Stimulated activated CD8-positive, alpha-beta memory T cell treated with anti-CD3 and anti-CD28 coated beads, Interleukin-4, amount 100 ng/mL, for 1 hour (primary cell): ENCODE measurements at places on chromosomes 4 and X.

- DNase-seq: no peak
These were observed 40.5 kb downstream of the MED14 start for GRCh38 chrX:40694802-40695201.

DNA sequence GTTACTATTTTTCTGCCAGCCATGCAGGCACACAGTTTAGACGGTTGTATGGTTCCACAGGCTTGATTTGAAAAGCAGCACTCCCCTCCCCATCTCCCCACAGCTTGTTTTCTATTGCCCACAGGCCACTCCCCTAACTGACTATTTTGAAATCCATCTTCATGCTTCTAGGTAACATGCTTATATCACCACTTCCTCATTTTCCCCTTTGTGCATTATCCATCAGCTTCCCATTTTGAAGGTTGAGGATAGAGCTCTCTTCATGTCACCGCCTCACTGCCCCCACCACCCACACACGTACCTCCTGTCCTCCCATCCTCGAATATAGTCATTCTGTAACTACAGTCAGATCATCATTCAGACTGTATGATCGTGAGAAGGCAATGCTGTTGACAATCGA lies 224.7 kb downstream of the MID1 start:
- no peak for DNase-seq

GRCh38 chr4:102449751-102450352 lies 51.3 kb upstream of the NFKB1 start:
- peak; percentile 14 for DNase-seq

GRCh38 chr4:114728426-114728825 lies 129.8 kb downstream of the UGT8 start:
- DNase-seq: no peak

- no peak for DNase-seq
These were observed 16.5 kb downstream of the MCF2 start for GRCh38 chrX:139691493-139691842.

GRCh38 chr4:1247864-1248244 lies 1.1 kb downstream of the CTBP1 start:
- DNase-seq: no peak

- no peak for DNase-seq
These were observed 610.6 kb upstream of the DIPK2B start for GRCh38 chrX:45811326-45811725.

DNA sequence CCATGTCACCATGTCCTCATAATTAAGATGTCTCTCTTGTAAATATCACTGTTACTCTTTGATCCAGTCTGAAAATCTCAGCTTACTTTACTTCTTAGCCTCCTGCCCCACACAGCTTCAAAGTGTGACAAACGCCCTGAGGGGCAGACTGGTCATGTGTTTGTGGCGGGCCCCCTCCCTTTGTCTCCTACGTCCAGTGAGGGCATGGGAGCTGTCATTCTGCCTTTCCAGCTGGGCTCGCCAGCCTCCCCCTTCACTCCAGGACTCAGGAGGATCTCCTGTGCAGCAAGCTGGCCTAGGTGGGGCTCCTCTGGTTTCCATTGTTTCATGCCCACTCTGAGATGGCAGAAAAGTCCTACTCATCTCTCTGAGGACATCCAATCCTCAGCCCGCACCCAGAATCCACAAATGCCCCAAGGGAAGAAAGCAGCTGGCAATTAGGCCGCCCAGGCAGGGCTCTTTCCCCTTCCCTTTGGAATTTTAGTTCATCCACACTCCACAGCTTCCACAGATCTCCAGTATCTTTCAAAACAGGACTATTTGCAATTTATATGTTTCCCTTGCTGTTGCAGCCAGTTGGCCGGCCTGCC lies 86.4 kb upstream of the C4orf50 start:
- DNase-seq: no peak

GRCh38 chr4:53511014-53511413 lies 80.3 kb downstream of the LNX1 start:
- DNase-seq: no peak

GRCh38 chr4:75643651-75644050 lies 13.3 kb upstream of the CDKL2 start:
- no peak for DNase-seq

- DNase-seq: no peak
These were observed 235.6 kb upstream of the JADE1 start for GRCh38 chr4:128573781-128574508.

- no peak for DNase-seq
These were observed 339.7 kb downstream of the DMD start for GRCh38 chrX:32871636-32872035.

DNA sequence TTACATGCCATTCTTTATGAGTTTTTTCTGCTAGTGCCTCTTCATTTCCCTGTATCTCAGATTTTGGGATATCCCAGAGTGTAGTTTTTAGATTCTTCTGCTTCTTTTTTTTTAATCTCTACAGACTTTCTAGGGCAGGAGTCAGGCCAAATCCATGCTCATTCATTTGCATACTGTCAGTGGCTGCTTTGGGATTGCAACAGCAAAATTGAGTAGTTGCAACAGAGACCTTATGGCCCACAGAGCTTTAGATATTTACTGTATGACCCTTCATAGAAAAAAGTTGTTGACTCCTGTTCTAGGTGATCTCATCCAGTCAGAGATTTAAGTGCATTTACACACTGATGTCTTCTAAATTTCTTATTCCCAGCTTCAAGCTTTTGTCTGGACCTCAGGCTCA lies 35.3 kb downstream of the ARFIP1 start:
- DNase-seq: no peak

- DNase-seq: no peak
These were observed 304.9 kb downstream of the UNC5C start for GRCh38 chr4:95243892-95244291.

GRCh38 chr4:114287079-114287696 lies 307.7 kb upstream of the ARSJ start:
- DNase-seq: no peak
